Daoy (cell line): ENCODE measurements at places on chromosomes 6 and 20. TPM values are rescaled to one million over a fixed set of nuclear protein-coding genes. Genes with fewer than 3 reads are reported as not detected.
A peak's percentile ranks its signal among the peaks of the same experiment; 100 is the strongest.

DNA sequence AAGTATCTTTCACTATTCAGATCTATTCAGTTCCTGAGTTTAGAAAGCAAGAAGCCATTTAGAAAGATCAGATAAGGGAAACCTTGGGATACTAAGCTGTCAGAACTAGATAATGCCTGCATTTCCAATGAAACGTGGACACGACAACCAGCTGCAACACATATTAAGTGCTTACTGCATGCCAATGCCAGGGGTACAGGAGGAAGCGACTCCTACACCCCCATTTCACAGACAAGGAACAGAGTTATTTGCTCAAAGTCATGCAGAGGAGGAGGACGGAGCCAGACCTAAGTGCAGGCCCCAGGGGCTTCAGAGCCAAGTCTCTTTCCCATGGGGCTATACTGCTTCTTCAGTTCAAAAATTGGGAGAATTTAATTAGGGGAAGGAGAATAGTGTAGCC is 62.4 kb downstream of the PREX1 start:
- DNase-seq = no peak

Gene ARFGEF3
- total RNA-seq = 2.4 and 3.3 TPM in 2 replicates

DNA sequence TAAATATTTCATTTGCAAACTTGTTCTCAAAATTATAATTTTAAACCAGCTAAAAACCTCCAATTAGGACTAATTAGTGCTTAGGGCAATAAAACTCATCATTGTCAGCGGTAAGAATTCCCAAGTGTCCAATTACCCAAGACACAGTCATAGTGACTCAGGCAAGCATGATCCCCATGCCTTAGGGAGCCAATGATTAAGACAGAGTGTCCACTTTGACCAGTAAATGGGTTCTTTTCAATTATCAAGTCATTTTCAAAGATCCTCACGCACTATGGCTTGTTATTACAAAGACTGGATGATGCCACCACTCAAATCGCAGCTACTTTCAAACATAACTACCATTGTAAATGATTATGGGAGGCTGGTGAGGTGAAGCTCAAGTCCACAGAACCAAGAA is 114.0 kb downstream of the BFSP1 start:
- no peak for DNase-seq

GRCh38 chr6:166434336-166434735 is 51.6 kb upstream of the MPC1 start:
- no peak for DNase-seq

- DNase-seq = no peak
Measured at GRCh38 chr6:26240157-26241032, 124.6 kb upstream of the BTN3A2 start.

GRCh38 chr20:48169650-48170225 is 384.5 kb upstream of the SULF2 start:
- no peak for DNase-seq

DNA sequence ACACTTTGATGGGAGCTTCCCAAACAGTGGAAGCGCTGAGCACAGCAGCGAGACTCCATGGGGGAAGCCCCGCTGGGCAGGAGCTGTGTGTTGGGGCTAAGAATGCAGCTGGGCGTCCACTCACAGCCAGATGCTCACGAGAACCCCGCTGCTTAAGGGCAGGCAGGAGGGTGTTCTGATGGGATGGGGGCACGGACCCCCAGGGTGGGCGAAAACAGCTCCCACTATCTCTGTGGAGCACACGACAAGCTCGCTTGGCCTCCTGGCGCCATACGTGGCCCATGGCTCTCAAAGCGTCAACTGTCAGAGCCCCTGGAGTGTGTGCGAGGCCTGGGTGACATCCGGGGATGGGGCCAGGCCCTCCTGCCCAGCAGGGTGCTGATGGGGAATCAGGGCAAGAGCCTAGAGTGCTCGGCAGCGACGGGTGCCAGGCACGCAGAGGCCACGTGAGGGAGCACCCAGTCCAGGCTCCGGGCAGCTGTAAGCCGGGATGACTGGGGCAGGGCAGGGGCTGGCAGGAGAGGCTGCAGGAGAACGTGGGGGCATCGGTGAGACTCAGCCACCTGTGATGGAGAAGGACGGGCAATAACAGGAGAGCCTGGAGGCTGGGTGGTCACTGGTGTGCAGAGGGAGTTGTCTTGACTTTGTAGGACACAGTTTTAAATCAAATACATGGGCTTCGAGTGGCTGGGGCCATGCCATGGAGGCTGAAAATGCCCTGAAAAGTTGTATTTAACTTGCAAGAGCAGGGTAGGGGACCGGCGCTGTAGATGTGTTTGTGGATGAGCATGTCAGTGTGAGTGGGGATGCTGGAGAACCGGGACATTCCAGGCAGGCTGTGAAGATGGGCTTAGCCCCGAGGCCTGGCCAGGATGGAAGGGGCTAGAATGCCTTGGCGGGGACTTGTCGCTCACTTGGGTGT is 27.3 kb downstream of the PYGB start:
- DNase-seq = no peak

DNA sequence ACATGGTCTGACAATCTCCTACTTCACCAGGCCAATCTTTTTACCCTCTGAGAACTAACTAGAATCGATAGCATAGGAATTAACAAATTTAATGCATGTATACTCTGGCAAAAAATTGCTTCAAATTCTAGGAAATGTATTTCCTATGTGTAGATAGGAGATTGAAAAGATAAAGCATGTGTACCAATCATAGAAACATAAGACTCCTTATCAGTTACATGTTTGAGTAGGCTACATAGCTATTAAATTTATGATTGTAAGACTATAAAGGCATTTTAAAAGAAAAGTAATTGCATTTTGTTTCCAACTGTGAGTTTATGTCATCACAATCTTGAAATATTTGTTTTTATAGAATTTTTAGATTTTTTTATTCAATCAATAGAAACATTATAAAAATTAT is 196.6 kb upstream of the HEY2 start:
- DNase-seq = no peak

DNA sequence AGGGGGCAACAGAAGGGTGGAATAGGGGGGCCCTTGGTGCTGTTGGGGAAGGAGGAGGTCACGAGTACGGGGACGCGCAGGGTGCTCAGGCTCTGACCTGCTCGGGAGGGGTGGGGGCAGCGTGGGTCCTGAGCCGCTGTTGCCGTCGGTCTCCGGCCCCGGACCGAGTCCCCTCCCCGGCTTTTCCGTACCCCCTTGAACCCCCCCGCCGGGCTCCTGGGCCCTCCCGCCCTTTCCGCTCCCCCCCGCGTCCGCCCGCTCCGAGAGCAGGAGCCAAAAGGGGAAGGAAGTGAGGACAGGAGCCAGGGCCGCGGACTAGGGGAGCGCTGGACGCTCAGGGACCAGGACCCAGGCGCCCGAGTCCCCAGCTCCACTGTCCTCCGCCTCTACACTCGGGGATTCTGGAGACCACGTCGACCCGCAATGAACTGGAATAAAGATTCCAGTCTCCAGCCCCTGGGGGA is at the start of gene RGL2:
TSS of gene RGL2 (minus strand) at position 170 of the 464 bp plus-strand sequence. CDS start 332 bp downstream, outside the sequence.
- DNase-seq = peak; percentile 70

DNA sequence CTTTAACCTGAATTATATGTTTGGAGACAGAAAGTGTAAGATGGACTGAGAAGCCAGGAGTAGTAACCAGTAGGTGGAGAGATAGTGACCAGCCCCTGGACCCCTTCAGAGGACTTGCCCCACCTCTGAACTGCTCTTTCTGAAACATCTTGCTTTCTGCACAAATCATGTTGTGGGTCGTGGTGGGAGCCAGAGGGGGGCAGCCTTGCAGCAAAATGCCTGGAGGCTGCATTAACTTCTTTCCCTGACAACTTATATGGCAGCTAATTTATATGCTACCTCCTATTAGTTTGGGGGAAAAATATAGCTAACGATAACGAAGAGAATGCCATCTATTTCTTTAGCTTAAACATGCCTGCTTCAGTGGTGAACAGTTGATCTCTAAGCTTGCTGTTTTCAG is 859.8 kb downstream of the MAFB start:
- peak; percentile 28 for DNase-seq

GRCh38 chr6:11209906-11210305 is 22.6 kb downstream of the NEDD9 start:
- peak; percentile 81 for DNase-seq

- no peak for DNase-seq
Measured at GRCh38 chr20:62873280-62873679, 11.7 kb upstream of the TCFL5 start.

Gene SLCO4A1
- 15.4 and 16.3 TPM in 2 replicates for total RNA-seq

GRCh38 chr6:82337688-82338257 is 25.8 kb upstream of the TPBG start:
- DNase-seq = no peak

Gene CST4
- total RNA-seq = not detected in 2 replicates

- DNase-seq = no peak
Measured at GRCh38 chr20:37390891-37391525, 45.1 kb downstream of the SRC start.

Gene TAB2
- 29.2 and 31.5 TPM in 2 replicates for total RNA-seq

- DNase-seq = no peak
Measured at GRCh38 chr6:145209272-145209671, 526.0 kb downstream of the EPM2A start.

Gene KCNG1
- 71.9 and 91.3 TPM in 2 replicates for total RNA-seq

DNA sequence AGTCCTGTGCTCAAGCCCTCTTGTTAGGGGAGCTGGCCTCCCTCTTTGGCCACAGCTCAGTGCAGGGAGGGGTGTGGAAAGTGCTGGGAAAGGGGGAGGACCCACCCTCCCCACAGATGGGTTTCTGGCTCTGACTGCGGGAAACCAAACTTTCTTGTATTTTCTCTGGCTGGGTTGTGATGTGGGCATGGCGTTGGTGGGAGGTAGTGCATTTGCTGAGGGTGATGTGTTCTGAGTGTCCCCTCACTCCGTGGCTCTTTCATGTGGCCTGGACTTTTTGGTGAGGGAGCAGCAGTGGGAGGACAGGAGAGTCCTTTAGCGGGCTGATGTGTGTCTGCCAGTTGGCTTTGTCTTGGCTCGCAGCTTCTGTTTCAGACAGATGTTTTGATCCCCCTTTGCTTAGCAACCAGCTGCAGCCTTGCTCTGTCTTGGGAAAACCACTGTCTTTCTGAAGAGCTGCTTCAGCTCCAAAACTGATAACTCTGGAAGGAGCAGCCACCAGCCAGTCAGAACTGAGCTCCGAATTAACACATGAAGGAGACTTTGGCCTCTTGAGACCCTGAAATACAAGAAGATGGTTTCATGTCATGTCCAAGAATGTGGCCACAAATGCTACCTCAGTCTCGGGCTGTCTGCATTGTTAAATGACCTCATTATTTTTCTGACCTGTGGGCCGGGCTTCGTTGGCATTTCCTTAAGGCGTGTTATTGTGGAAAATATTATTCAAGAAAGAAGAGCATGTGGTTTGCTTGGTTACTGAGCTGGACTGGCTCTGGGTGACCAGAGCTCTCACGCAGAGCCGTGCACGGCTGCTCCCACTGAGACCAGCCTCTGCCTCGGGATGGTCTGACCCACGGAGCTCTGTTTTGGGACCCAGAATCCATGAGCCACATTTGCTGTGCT is 21.5 kb downstream of the SYNJ2 start:
- peak; percentile 90 for DNase-seq

DNA sequence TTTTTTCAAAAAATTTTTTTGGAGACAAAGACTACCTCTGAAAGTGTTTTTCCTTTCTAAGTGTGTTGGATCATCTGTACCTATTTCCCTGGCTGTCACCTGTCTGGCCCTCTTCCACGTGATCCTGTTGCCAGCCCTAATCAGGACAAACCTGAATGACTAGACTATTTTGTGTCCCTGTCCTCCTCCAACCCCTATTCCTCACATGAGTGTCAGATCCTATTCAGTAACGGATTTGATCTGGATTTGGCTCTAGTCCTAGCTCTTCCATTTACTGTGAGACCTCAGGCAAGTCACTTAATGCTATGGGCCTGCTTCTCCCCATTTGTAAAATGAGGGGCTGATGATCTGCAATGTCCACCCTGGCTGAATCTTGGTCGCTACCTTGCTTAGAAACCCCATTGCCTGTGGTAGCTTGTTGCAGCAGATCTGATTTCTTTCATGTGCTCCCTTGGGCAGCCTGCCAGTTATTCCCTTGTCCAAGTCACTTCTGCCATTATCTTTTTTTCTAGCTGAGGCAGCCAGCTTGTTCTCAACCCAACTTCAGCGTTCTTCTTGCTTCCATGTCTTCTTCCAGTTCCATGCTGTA is 4.8 kb downstream of the PHF20 start:
- DNase-seq = peak; percentile 19

DNA sequence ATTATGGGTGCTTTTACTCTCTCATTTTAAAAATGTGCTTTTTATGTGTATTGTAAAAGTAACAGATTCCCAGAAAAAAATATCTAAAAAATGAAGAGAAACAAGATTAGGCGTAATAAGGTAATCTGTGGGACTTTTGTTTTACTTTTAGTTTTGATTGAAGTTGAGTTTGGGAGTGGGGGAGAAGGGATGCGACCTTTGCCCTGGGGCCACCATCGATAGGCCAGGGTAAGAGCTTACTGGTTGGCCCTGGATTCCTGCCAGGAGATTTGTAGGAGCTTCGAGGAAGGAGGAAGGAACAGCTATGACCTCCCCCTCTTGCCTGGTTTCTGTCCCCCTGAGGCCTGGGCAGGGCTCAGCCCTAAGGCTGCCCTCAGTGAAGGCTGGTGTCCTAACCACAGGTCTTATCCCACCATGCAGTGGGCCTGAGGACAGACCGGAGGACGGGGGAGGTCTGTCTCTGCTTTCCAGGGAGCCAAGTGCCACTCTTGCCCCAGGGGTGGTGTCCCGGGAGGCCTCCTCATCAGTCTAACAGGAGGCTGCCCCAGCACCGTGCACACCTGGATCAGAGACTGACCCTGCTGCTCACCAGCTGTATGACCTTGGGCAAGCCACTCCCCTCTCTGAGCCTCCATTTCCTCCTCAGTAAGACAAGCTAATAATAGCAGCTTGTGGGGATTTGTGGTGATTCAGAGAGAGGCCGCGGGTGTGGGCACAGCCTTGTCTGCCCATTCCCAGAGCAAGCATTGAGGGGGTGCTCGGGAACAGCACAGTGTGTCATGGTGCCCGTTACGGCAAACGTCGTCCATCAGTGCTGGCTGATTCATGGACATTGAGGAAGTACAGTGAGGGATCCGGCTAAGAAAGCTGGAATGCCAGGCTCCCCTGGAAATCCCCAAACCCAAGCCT is 21.2 kb downstream of the TGM2 start:
- DNase-seq = peak; percentile 96

GRCh38 chr6:134814076-134814695 is 135.7 kb downstream of the ALDH8A1 start:
- DNase-seq = peak; percentile 41

DNA sequence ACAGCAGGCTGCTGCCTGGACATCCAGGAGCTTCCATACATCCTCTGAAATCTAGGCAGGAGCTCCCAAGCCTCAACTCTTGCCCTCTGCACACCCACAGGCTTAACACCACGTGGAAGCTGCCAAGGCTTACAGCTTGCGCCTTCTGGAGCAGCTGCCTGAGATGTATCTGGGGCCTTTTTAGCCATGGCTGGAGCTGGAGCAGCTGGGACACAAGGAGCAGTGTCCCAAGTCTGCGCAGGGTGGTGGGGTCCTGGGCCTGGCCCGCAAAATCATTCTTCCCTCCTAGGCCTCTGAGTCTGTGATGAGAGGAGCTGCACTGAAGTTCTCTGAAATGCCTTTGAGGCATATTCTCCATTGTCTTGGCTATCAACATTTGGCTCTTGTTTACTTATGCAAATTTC is 255.0 kb downstream of the DLL1 start:
- DNase-seq = no peak

- DNase-seq = no peak
Measured at GRCh38 chr6:5102267-5102970, 17.3 kb downstream of the PPP1R3G start.
